ENCODE measurements at places on chromosomes 5 and 9.

- no peak for DNase-seq
Measured at GRCh38 chr9:121182101-121182836, 19.4 kb downstream of the RAB14 start.

- DNase-seq, result no peak
Measured at GRCh38 chr9:124803911-124804310, 27.0 kb downstream of the OLFML2A start.

- DNase-seq, result no peak
Measured at GRCh38 chr5:37495668-37496347, 116.7 kb downstream of the WDR70 start.

- DNase-seq, result peak; percentile 54
Measured at GRCh38 chr5:159451197-159452052, 121.1 kb upstream of the IL12B start.
